ENCODE measurements at places on chromosomes 1 and 21. TPM values are rescaled to one million over a fixed set of nuclear protein-coding genes. Genes with fewer than 3 reads are reported as not detected.
A peak's percentile ranks its signal among the peaks of the same experiment; 100 is the strongest.

DNA sequence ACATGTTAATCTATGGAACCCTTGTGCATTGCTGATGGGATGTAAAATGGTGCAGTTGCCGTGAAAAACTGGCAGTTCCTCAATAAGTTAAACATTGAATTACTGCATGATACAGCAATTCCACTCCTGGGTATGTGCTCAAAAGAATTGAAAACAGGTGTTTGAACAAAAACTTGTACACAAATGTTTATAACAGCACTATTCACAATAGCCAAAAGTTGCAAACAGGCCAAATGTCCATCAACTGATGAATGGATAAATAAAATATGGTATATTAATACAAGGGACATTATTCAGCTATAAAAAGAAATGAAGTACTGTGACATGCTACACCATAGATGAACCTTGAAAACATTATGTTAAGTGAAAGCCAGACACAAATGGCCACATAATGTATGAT, 17.7 kb upstream of the SRSF10 start:
- DNase-seq, result no peak

DNA sequence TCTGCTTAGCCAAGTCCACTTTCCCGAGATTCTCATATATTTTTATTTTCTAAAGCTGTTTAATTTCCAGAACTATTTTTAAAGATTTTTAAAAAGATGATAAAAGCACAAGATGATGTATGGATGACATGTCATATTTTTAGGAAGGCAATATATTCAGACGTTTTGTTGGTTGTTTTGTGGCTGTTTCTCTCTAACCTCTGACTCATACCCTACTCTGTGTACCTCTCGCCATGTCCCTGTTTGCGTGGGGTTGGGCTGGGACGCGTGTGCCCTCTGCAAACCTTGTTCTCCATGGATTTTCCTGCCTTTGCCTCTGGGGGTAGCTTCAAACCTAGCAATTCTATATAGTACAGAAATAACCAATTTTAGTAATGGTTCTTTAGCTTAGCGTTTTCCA, 132.0 kb downstream of the GALNT2 start:
- DNase-seq, result no peak

DNA sequence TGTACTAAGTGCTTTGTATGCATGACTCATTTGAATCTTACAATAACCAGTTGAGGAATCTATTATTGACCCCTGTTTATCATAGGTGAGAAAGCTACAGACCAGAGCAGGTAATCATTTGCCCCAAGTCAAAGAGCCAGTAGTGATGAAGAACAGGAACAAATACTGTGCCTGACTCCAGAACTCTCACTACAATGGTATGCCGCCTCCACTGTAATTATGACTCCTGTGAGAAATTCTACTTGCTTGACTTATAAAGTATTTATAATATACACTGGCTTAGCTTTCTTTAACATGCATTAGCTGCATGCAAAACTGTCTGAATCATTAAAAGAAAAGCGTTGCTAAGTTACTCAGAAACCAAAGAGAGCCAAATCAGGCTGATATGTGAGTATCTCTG, 92.6 kb downstream of the ZNF281 start:
- DNase-seq, result no peak

- no peak for DNase-seq
These were observed 51.8 kb upstream of the PGD start for GRCh38 chr1:10347109-10347508.

GRCh38 chr1:88982055-88982454, 10.4 kb downstream of the KYAT3 start:
- DNase-seq, result no peak

- no peak for DNase-seq
These were observed 19.5 kb upstream of the SELENON start for GRCh38 chr1:25780318-25781129.

DNA sequence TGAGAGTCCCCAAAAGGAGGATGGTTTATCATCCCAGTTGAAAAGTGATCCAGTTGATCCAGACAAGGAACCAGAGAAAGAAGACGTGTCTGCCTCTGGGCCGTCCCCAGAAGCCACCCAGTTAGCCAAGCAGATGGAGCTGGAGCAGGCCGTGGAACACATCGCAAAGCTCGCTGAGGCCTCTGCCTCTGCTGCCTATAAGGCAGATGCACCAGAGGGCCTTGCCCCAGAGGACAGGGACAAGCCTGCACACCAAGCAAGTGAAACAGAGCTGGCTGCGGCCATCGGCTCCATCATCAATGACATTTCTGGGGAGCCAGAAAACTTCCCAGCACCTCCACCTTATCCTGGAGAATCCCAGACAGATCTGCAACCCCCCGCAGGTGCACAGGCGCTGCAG, 43.3 kb downstream of the ZBTB17 start:
- DNase-seq, result peak; percentile 44

DNA sequence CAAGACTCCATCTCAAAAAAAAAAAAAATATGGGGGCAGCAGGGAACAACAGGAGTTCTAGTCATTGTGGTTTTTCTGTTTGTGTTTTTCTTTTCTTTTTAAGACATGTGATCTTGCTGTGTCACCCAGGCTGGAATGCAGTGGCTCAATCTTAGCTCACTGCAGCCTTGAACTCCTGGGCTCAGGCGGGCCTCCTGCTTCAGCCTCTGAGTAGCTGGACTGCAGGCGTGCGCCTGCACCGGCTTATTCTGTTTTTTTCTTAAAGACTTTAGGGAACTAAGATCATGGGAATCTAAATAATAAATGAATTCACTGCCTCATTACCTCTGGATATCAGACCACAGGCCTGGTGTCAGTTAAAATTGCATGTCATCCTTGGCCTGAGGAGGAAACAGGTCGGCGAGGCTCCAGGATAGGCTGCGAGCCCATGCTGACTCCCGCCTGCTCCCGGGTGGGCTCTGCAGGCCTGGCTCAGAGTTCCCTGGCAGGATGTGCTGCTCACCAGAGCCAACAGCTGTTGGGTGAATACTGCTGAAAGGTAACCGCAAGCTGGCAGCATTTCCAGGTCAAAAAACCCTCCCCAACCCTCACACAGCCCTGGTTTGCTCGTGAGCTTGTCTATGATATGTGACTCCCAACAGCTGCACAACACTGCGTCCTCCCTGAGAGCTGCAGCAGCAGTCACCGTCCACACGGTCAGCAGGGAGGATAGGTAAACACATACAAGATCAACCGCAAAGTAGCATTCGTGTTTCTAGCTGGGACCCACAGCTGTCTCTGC, 58.1 kb downstream of the SCCPDH start:
- no peak for DNase-seq

Gene BNIPL
- 5.2 TPM for total RNA-seq

Gene SDCCAG8
- total RNA-seq, result 71.9 TPM

Gene TTLL7
- 16.2 TPM for total RNA-seq

Gene AMIGO1
- 13.3 TPM for total RNA-seq

All from upper lobe of right lung (tissue), 1 donor.